ENCODE measurements at places on chromosomes 12 and 14. TPM values are rescaled to one million over a fixed set of nuclear protein-coding genes. Genes with fewer than 3 reads are reported as not detected.

Gene AQP5
- not detected for total RNA-seq

Gene HOXC12
- not detected for total RNA-seq

Gene RTN1
- total RNA-seq = not detected

Gene C12orf75
- 123 TPM for total RNA-seq

Gene OASL
- 7.3 TPM for total RNA-seq

Gene GDF11
- total RNA-seq = 4.1 TPM

Gene SYT10
- not detected for total RNA-seq

Gene KRT2
- not detected for total RNA-seq

Gene LRRC10
- not detected for total RNA-seq

Gene PLEKHG7
- total RNA-seq = 0.10 TPM

Gene TAS2R13
- total RNA-seq = not detected

Gene TMEM119
- total RNA-seq = 0.05 TPM

Gene AQP6
- total RNA-seq = not detected

Gene DAO
- total RNA-seq = not detected

Gene PLBD1
- total RNA-seq = 3.8 TPM

Gene ZC2HC1C
- total RNA-seq = 3.0 TPM

Gene TAS2R9
- not detected for total RNA-seq

Gene CMA1
- total RNA-seq = not detected

Gene DEGS2
- total RNA-seq = 1.6 TPM

Gene KRT79
- 0.21 TPM for total RNA-seq

Gene FITM1
- not detected for total RNA-seq

Gene AKAP3
- 0.03 TPM for total RNA-seq

Gene CCDC184
- total RNA-seq = 3.4 TPM

Gene ALG10B
- 6.2 TPM for total RNA-seq

Gene TAS2R10
- not detected for total RNA-seq

Gene PDE3A
- total RNA-seq = 3.9 TPM

Gene CDK2
- total RNA-seq = 57.1 TPM

Gene TAOK3
- total RNA-seq = 7.5 TPM

Gene WNT5B
- 1.6 TPM for total RNA-seq

Gene TMEM132D
- not detected for total RNA-seq

Gene TMEM229B
- total RNA-seq = 0.22 TPM

Gene RPL36AL
- total RNA-seq = 408 TPM

Gene INF2
- 135 TPM for total RNA-seq

Gene LRFN5
- not detected for total RNA-seq

Gene DYNC1H1
- 210 TPM for total RNA-seq

Gene GALNT8
- not detected for total RNA-seq

Gene TMEM132C
- total RNA-seq = not detected

Gene CAPS2
- 1.5 TPM for total RNA-seq

Gene CFAP73
- 0.10 TPM for total RNA-seq

Gene RPL10L
- not detected for total RNA-seq

Gene ADCY4
- not detected for total RNA-seq
